SK-N-SH (cell line): ENCODE measurements at places on chromosomes 6 and 20.

DNA sequence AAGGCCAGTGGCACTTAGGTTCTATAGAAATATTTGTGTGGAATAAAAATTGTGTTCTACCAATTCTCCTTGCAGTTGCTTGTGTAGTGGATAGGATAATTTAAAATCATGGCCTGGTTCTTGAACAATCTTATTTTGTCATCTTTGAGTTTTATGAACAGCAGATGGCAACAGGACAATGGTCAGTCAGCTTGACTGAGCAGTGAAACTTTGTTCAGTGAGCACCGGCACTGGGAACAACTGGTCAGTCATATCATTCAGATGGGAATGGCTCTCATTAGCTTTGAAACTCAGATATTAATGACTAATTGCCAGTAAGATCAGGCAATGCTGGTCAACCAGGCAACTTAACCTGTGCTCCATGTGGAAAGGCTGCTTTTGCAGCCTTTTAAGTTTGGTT is 129.2 kb downstream of the BCKDHB start:
- DNase-seq, result no peak

DNA sequence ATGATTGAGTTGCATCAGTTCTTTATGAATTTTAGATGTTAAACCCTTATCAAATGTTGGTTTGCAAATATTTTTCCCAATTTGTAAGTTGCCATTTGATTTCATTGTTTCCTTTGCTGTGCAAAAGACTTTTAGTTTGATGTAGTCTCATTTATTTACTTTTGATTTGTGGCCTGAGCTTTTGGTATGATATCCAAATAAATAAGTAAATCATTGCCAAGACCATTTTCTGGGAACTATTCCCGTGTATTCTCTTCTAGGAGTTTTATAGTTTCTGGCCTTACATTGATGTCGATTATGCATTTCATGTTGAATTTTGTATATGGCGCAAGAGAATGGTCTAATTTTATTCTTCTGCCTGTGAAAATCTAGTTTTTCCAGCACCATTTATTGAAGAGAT is 13.4 kb downstream of the AIG1 start:
- no peak for DNase-seq

DNA sequence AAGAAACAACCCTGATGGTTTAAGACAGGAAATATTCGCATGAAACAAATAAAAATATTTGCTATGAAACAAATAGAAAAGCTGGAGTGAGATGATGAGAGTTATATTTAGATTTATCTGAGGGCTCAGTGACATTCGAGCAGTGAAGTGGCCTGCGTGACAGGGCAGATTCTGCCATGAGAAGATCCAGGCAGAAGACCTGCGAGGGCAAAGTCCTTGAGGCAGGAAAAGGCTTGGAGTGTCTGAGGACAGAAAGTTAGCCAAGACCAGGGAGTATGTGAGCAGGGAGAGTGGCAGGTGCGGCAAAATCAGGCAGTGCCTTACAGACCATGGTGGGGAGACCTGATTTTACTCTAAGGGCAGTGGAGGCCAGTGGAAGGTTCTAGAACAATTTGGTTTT is 66.9 kb upstream of the RIN2 start:
- no peak for DNase-seq

- no peak for DNase-seq
Measured at GRCh38 chr6:115934145-115934544, 126.5 kb downstream of the FRK start.

GRCh38 chr6:3919130-3919628 is 70.0 kb downstream of the FAM50B start:
- DNase-seq, result no peak
